AG20443 (cell line): ENCODE measurements at places on chromosomes 3 and 15.

- no peak for DNase-seq
These were observed 461 bp downstream of the COPB2 start for GRCh38 chr3:139388821-139389551.

- DNase-seq = peak; percentile 83
These were observed at the start of gene PAK6 for GRCh38 chr15:40238532-40239403. Gene PAK6, plus strand, starts transcription at chr15:40239063. Its CDS starts 25,723 bp downstream, at chr15:40264786.

DNA sequence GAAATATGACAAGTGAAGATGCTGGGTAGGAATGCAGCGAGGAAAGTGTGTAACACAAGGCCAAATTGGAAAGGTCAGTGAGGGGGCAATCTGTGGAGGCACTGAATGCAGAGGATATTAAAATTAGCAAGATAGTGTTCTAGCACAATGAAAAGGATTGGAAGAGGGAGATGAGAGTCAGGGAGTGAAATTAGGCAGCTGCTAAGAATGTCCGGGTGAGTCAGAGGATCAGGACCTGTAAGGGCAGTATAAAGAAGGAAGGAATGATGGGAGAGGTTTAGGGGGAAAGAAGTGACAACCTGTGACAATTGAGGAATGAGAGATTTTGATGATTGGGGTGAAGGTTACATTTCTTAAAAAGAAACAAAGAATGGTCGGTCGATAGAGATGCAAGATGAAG, 103.5 kb downstream of the UBE3A start:
- DNase-seq = no peak

- no peak for DNase-seq
These were observed 271.0 kb downstream of the GABRG3 start for GRCh38 chr15:27241943-27242342.

- DNase-seq = no peak
These were observed 142.7 kb downstream of the MEGF11 start for GRCh38 chr15:66110864-66111263.
